Ovary (tissue), 10 donors: ENCODE measurements at places on chromosomes 7 and 10. TPM values are rescaled to one million over a fixed set of nuclear protein-coding genes. Genes with fewer than 3 reads are reported as not detected.

The AKR1C4 gene
- total RNA-seq, result not detected

GRCh38 chr10:127011174-127011573, 105.9 kb downstream of the DOCK1 start:
- DNase-seq, result no peak

DNA sequence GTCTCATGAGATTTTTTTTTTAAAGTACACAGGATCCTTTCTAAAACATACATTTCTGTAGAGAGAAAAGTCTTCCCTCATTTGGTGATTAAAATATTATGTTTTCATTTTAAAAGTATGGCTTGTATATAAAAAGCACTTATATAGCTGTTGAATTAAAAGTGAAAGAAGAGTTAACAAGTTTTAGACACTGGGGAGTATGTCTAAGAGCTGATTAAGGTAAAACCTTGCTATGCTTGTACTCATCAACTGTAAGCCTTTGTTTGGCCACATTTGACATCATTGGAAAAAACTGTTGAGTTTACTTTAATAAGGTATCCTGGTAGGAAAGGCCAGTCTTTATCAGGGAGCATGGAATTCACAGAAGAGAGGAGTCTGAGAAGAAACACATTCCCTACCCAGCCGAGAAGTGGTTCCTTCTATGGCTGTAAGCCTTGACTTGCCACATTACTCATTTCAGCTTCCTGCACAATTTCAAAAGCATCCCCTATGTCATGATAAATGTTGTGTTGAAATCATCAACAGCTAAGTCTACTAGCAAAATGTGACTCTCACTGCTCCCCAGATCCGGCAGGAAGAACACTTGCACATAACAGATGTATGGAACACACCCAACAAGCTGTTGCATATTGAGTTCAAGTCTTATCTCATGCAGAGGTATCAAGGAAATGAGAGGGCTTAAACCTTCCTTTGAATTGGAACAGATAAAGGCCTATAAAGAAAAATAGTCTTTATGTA, 171.8 kb upstream of the CDK1 start:
- no peak for DNase-seq

- DNase-seq, result no peak
Observed at GRCh38 chr10:58870070-58870469, 306.4 kb upstream of the PHYHIPL start.

GRCh38 chr7:69575651-69576050, 22.6 kb upstream of the AUTS2 start:
- no peak for DNase-seq

- DNase-seq, result no peak
Observed at GRCh38 chr10:117938104-117938503, 108.6 kb downstream of the RAB11FIP2 start.

DNA sequence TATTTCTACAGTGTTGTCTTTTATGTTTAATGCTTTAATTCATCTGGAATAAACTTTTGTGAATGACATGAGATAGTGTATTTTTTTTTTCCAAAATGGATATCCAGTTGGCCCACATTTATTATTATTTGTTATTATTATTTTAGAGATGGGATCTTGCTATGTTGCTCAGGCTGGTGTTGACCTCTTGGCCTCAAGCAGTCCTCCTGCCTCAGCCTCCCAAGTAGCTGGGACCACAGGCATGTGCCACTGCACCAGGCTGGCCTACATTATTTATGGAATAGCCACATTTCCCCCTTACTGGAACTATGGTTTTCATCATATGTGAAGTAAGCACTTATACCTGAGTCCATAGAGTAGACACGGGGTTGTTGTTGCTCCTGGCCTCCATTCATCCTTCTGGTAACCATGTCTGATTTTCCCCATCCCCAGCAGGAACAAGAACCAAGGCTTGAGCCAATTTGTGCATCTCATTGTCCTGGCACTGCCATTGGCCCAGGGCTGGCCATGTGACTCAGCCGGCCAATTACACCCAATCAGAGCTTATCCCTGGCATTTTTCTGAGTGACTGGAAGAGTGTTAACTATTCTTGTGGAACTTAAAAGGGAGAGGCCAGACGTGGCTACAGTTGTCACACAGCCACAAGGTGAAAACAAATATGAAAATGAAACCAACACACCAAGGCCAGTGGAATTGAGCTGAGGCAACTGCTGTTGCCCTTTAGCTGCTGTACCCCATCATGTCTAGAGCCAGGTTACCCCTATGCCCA, 23.1 kb downstream of the PRF1 start:
- DNase-seq, result no peak
